ENCODE measurements at places on chromosomes 11 and 22.

DNA sequence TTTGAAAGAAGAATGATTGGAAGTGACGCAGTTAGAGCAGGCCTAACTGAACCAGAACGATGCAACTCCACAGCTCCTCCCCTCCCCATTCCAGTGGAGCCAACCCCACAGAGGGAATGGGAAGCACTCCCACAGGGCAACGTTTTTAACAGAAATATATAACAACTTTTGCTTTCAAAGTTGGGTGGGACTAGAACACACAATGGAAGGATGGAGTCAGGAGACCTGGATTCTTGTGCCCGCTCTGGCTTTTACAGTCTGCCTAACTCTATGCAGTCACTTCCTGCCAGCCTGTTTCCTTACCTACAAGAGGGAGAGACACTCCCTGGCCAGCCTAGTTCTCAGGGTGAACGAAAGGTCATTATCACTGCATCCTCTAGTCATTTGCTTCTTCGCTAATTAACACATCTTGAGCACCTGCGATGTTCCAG is 75.5 kb downstream of the PACSIN2 start:
- no peak for DNase-seq

DNA sequence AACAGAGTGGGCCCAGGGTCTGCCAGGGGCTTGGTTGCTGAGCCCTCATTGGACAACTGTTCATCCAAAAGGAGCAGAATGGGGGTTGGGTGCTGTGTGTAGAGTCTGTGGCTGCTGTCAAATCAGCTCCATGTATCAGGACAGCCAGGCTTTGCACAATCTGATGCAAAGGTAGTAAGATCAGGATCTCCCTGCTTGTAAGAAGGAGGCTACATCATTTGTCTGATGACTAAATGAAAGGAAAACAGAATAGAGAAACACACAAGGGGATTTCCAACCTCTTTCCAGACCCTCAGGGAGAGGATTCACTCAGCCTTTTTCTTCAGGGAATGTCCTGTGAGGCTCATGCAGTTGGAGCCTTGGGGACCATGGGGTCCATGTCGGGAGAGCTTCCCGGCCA is 7.2 kb downstream of the MICAL2 start:
- no peak for DNase-seq

- no peak for DNase-seq
These were observed 25.4 kb upstream of the MS4A6A start for GRCh38 chr11:60208146-60208895.

GRCh38 chr11:78313898-78314297 is 103.7 kb downstream of the GAB2 start:
- no peak for DNase-seq

DNA sequence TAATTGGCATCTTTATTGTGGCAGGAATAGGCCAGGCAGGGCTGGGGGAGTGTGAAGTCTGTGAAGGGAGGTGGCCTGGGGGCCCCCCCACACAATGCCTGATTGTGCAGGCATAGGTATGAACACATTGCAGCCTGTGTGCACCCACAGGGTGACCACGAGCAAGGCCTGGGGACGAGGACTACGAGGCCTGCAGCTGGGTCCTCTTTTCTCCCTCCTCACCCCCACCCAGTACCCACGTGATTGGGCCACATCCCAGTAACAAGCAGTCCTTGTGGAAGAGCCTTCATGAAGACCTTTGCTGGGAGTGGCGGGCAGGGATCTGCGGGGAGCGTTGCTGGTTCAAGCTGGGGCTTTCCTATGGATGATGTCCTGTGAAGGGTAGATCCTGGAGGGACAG is 29.3 kb downstream of the ZBTB16 start:
- no peak for DNase-seq

All from CD8-positive, alpha-beta T cell (primary cell).